ENCODE measurements at places on chromosomes 7 and 10.

DNA sequence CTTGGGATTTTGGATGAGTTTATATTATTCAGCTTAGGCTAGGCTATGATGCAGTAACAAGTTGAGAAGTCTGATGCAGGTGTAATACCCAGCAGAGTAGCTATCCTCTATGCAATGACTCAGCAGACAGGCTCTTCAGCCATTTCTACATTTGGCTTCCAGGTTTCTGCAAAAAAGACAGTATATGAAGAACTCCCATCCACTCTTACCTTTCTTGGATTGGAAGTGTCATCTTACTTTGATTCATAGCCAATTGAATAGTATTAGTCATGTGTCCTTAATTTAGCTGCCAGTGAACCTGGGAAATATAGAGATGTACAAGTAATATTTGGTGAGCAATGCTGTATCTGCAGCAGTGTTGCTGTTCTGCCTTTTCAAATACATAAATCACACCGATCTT lies 127.8 kb upstream of the NPSR1 start:
- no peak for DNase-seq

DNA sequence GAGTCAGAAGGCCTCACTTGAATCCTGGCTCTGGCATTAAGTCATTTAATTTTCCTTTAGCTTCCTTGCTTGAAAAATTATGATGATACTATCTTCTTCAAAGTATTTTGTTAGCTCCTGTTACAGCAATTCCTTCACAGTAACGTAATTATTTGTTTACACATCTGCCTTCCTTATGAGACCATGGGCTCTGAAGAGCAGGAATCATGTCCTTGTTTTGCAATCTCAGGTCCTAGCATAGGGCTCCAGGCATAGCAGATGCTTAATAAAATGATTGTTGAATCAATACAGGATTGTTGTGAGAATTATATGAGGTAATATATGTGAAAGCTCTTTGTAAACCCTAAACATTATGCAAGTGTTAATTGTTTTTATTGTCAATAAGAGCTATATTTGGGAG lies 25.5 kb downstream of the KLHDC10 start:
- DNase-seq: no peak

DNA sequence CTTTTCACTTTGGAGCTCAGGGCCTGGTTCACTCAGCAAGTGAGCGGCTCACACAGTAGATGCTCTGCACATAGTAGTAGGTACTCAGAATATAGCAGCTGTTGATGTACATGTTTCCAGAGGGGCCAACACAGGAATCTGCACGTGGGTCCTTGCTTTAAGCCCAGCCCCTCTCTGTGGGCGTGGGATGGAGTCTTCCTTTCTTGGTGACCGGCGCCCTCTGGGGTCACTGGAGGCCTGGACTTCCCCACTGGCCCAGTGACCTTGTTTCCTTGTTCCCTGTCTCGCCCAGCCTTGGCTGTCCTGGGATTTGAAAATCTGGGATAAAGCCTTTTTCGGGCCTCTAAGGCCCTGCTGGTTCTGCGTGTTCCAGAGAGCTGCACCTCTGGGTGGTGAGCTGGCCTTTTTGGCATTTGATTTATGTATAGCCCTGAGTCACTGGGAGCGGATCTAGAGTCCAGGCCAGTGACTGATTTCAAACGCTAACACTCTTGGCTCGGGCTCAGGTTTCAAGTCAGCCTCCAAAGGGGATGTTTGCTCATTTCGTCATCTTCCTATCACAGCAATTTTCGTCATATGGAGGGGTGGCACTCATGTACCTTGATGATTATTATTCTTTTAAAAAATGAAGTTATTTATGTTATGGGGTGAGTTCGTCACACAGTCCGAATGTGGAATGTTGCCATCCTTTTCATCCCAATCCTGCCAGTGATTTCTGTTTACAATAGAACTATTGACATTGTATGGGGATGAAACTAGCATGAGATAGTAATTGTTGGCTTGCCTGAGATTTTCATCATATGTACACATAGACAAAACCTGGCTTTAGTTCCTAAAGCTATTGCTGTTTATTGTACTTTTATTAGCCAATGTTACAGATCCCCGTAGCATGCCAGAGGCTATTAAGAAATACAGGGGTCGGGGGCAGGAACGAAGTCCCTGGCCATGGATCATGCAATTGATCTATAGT lies 65.5 kb downstream of the CUX1 start:
- no peak for DNase-seq

DNA sequence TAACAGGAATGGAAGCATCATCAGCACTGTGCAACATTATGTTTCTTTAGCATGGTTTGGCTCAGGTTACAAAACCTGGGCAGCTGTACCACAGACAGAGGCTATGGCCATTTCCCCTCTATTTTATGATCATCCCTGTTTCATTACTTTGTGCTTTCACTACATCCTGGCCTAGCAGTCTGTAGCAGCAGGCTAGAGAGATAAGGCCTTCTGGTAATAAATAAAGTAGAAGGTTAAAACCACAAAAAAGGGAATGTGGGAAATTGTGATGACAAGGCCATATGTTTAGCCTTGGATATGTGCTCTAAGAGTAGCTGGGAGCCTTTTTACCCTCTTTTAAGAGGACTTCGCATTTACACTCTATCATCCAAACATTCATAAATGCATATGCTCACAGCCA lies 266.2 kb upstream of the PHF14 start:
- no peak for DNase-seq

GRCh38 chr10:77913090-77913489 lies 13.5 kb downstream of the DLG5 start:
- DNase-seq: no peak

DNA sequence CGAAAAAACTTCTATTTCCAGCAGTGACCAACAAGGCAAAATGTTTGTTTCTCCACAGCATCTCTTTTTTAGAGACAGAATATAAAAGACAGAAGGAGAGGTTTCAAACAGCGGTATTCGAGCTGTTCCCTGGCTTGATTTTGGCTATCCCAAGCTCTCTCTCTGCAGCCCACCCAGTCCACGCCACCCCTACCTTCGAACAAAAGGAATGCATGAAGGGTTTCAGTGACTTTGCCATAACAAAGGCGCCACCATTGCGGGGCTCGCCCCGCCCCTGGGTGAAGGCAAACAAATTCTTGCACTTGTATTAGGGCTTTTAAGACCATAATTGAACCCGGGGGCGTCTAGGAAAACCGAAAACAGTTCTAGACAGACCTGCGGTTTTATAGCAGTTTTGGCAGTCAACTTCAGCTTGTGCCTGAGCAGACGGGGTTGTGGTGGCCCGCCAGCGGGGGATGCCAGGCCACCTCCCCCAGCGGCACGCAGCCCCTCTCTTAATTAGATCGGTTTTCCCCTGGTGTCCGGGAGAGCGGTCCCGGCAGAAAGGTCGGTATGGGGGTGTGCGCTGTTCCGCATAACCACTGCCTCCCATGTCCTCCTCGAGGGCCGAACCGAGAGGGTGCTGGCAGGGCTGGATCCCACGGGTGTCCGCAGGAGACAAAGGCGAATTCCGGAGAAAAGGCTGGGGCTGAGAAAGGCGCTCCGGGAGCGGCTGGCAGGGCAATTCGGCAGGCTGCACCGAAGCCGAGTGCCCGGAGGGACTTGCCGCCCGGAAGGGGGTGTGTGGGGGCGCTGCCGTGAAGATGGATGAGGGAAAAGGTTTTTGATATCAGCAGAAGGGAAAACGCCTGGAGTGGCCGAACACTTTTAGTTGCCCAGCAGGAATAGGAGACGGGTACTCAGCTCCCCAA lies 2.7 kb upstream of the HOXA11 start:
- no peak for DNase-seq

- no peak for DNase-seq
Measured at GRCh38 chr10:123445261-123445775, 220.8 kb upstream of the GPR26 start.

DNA sequence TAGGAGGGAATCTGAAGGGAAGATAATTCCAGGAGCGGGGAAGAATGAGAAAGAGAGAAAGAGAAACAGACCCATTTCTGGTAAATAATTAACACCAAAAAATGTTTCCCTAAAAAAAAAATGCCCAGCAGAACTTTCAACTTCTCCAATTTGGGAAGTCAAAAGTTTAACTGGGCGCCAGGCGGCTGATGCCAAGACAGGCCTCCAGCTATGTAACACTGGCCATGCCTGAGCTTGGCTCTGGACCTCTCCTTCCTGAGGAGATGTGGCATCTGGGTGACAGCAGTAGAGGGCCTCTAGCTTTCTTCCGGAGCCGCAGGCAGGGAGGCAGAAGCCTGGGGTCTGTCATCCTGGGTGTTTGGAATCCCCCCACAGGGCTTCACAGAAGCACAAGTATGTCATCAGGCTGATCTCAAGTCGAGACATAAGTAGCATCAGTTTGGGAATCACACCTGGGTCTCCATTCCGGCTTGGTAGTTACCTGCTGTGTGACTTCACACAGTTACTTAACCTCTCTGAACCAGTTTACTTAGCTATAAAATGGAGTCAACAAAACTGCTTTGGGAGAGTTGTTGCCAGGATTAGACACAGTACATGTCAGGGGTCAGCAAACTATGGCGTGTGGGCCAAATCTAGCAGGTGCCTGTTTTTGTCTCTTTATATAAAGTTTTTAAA lies 50.5 kb upstream of the TCF7L2 start:
- DNase-seq: no peak

DNA sequence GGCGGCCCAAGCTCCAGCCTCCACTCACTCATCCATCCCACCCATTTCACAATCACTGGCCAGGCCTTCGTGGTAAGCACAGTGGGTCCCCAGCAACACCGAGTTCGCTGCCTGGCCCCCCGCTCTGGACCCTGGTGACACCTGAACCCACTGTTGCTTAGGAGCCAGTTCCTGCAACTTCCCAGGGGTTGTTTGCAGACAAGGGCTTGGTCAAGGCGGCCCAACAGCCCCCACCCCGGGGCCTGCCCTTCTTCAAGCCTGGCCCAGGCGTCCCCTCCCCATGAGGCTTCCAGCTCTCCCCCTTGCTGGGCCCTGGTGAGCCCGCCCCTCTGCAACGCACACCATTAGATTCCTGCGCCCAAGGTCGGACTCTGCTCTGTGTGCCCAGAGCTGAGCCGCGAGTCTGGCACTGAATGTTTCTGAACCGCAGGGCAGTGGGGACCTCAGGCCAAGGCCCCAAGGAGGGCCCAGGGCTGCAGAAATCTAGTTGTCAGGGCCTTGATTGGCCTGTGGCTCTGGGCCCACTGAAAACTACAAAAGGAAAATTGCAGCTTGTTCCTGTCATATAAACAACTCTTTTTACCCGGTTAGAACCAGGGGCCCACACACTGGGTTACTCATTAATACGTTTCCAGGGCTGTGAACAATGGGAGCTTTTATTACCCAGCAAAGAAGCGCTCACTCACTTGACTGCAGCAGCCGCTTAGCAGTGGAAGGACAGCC lies 2.1 kb upstream of the COX19 start:
- DNase-seq: no peak

All from activated CD4-positive, alpha-beta T cell treated with anti-CD3 and anti-CD28 coated beads, Interleukin-2, amount 50 U/mL, for 4 hours (primary cell).